Stimulated activated CD8-positive, alpha-beta memory T cell treated with anti-CD3 and anti-CD28 coated beads, Interleukin-2, amount 100 ng/mL, for 1 hour (primary cell): ENCODE measurements at places on chromosomes 4 and X.

- DNase-seq, result no peak
Observed at GRCh38 chr4:128350449-128351045, 62.9 kb upstream of the PGRMC2 start.

- no peak for DNase-seq
Observed at GRCh38 chrX:8783097-8783713, 18.0 kb downstream of the FAM9A start.

GRCh38 chr4:169418846-169419245 lies 148.1 kb upstream of the SH3RF1 start:
- no peak for DNase-seq

GRCh38 chr4:38512840-38513239 lies 151.2 kb upstream of the KLF3 start:
- DNase-seq, result no peak

GRCh38 chr4:112421911-112422310 lies 94.1 kb downstream of the NEUROG2 start:
- no peak for DNase-seq

DNA sequence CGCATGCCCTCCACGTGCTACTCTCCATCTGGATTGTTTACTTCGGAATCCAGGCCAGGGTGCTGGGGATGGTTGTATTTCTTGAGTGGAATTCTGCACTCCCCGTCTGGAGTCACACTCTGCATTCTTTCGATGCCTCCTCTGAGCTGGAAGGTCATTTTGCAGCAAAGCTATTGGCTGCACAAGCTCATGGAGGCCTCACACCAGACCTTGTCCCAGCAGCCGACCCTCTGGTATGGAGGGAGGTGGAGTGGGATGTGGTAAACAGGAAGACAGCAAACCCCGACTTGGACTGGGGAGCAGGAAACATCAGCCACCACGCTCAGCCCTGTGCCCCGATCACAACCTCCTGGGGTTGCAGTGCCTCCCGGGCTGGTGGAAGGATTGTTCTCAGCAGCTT lies 225.3 kb upstream of the LNX1 start:
- no peak for DNase-seq

GRCh38 chr4:120291541-120291940 lies 224.9 kb upstream of the MAD2L1 start:
- DNase-seq, result no peak

- no peak for DNase-seq
Observed at GRCh38 chrX:120514236-120514635, 45.1 kb upstream of the LAMP2 start.

- no peak for DNase-seq
Observed at GRCh38 chrX:131762802-131763234, 218.9 kb downstream of the OR13H1 start.

- no peak for DNase-seq
Observed at GRCh38 chr4:48429709-48430474, 53.3 kb upstream of the SLC10A4 start.

GRCh38 chr4:1783015-1783414 lies 10.1 kb upstream of the FGFR3 start:
- no peak for DNase-seq

DNA sequence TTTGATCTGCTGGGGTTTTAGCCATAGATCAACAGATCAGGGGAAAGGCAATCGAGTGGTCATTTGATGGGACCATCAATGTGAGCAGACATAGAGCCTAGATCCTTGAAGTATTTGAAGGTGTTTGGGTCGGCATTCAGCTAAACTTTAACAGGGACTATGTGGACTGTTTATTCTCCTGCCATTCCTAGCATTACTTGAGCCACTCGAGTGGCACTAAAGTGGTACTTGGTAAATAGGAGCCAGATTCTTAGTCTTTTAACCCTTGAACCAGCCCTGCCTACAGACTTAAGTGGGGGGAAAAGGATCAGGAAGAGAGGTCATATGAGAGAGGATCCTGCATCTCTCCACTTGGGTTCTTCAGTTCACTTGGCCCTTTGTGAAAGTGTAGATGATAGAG lies 3.8 kb downstream of the MSN start:
- no peak for DNase-seq

GRCh38 chr4:73853718-73854473 lies 800 bp downstream of the PF4V1 start:
- no peak for DNase-seq

DNA sequence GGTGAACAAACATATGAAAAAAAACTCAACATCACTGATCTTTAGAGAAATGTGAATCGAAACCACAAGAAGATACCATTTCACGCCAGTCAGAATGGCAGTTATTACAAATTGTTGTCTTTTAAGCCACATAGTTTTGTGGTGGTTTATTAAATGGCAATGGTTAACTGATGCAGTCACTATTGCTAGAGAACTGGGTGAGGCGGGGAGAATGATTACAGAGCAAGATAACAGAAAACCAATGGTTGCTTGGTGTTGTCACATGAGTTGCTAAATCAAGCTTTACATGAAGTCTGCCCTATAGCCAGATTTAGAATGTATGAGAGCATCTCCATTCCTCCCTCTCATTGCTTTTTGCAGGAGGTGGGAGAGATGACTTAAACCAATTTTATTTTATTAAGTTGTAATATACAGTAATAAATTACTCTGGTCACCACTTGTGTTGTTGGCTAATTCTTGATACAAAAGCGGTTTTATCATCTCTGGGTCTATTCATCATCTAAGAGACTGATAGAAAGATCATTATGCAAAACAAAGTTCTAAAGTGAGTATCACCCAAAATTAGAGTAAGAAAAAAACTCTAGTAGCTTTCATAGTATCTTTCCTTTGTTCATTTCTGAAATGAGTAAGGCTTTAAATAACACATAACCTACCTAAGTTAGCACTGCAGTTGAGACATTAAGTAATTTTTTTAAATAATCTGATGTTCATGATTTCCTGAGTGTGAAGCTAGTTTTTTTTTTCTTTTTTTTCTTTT lies 859.5 kb downstream of the STIM2 start:
- no peak for DNase-seq

DNA sequence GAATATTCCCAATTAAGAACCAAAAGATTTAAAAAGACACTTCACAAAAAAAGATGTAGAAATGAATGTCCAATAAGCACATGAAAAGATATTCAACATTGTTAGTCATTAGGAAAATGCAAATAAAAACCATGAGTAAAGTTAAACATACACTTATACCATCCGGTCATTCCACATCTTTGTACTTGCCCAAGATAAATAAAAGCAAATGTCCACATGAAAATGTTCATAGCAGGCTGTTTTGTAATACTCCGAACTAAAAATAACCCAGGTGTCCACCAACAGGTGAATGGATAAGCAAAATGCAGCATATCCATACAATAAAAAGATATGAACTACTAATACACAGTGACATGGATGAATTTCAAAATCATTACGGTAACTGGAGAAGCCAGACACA lies 28.6 kb upstream of the ZCCHC4 start:
- DNase-seq, result no peak
